ENCODE measurements at places on chromosomes 2 and 18.

DNA sequence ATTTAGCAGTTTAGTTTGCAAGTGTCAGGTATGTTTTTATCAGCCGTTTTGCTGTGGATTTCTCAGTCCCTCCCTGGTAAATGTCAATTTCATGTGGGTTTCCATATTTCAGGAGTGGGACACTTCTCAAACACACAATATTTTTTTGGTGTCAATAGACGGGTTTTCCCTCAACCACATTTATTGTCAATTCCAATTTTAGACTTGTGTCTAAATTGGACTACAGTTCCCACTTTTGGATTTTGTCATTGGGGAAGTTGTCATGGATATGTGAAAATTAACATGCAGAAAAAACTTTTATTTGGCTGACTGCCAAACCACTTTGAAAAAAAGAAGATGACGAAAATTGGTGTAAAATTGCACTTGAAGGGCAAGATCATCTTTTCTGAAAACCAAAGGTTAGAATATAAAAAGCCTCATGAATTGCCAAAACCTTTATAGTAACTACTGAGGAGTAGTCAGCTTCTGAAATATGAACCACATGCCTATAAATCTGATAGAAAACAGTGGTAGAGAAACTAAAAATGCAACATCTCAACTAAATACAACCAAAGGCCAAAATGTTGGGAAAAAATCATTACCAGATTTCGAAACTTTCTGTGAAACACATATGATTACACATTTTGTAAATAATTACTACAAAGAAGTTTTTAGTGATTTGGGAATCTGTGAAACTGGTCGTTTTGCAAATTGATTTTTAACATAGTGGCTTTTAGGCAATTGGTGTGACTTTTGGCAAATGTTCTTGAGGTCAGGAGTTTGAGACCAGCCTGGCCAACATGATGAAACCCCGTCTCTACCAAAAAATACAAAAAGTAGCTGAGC lies 106.4 kb downstream of the BCL2L11 start:
- DNase-seq: no peak

DNA sequence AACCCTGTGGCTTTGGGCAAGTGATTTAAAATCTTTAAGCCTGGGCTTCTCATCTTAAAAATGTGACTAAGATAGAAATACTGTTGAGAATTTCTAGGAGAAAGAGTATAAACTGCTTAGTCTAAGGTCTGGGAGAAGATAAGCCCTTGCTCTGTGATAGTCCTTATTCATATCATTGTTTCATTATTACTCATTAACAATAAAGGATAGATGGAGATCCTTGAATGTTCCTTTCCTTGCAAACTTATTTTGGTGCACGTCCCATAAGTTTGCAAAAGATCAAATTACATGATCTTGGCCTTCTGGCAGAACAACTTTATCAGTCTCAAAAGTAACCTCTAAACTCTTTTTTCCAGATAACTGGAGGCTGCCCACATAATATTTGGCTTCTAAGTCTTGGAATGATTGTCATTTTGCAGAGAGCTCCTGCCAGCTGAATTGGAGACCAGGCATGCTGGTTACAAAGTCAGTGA lies 138.3 kb downstream of the FAM124B start:
- no peak for DNase-seq

- DNase-seq: no peak
These were observed 157.9 kb upstream of the SCN7A start for GRCh38 chr2:166651991-166652390.

- no peak for DNase-seq
These were observed at the start of gene KHK for GRCh38 chr2:27086724-27087593. Gene KHK, plus strand, starts transcription at chr2:27086772. Its CDS starts 488 bp downstream, at chr2:27087260.

GRCh38 chr2:168035458-168035857 lies 211.9 kb downstream of the STK39 start:
- no peak for DNase-seq

- DNase-seq: no peak
These were observed 11.3 kb upstream of the RTTN start for GRCh38 chr18:70216788-70217187.

Data from T-helper 22 cell (primary cell).